ENCODE measurements at places on chromosomes 11 and 22.

- no peak for DNase-seq
Measured at GRCh38 chr22:44456661-44457412, 41.2 kb downstream of the RTL6 start.

DNA sequence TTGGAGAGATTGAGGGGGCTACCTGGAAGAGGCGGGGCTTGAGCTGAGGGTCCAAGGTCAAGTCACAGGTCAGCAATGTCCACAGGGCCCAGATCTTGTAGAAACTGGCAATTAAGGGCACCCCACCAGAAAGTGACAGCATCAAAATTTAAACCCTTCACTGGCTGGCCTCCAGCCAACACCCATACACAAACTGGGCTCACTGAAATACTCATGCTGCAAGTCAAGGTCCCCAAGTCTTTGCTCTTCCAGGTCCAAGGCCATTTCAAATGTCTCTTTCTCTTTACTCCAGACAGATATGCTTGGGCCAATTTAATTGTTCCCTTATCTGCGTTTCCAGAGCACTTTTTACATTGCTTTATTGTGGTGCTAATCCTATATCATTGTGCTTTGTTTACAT lies 36.4 kb downstream of the LMO2 start:
- DNase-seq = no peak

DNA sequence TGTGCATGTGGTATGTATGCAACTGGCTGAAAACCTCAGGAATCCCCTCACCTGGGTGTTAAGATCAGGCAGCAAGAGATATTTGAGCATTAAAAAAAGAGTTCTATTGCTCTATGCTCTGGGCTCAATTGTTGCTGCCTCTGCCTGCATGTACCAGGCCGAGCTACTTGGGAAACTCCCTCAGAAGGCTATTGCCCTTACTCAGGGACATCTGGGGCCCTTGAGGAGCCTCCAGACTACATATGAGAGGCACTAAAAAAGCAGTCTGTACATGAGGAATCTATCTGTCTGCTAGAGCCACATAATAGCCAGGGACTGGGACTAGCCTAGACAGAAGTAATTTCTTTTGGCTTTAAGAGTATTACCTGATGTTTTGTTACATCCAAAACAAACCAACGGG lies 120.1 kb downstream of the SWAP70 start:
- no peak for DNase-seq

GRCh38 chr11:44470854-44471253 lies 94.6 kb upstream of the CD82 start:
- DNase-seq = no peak

DNA sequence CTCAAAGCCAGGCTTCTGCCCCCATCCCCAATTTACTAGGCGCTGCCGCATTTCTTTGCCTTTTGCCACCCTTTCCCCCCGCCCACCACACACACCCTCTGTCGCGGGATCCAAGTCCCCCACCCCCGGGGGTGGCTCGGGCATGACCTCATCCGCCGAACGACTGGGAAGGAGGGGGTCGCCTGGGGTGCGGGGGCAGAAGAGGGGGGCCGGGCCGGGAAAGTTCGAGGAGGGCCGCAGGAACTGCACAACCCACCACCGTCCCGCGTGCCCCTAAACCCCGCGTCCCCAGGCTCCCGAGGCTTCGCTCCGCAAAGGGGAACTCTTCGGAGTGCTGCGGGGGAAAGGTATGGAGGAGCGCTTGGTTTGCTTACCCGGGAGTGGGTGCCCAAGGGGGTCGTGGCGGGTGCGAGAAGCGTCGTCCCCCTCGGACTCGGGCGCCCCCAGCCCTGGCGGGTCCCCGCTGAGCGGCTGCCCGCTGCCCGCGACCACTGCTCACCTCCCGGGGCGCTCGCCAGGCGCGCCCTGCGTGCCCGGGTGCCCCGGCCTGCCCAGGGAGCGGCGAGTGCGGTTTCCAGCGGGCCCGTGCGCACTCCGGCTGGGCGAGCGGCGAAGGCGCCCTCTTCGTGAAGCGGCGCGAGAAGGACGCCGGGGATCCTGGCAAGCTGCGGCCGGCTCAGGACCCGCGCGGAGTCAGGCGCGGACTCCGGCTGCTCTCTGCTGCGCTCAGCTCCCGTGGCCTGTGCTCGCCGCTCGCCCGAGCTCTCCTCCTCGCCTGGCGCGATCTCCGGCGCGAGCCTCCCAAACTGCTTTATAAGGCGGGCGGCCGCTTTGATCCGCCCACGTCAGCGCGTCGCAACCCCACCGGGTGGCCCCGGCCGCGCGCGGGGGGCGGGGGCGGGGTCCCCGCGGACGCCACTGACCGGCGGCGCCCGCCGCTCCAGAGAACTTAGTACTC lies 4.0 kb upstream of the WNT11 start:
- peak; percentile 91 for DNase-seq

DNA sequence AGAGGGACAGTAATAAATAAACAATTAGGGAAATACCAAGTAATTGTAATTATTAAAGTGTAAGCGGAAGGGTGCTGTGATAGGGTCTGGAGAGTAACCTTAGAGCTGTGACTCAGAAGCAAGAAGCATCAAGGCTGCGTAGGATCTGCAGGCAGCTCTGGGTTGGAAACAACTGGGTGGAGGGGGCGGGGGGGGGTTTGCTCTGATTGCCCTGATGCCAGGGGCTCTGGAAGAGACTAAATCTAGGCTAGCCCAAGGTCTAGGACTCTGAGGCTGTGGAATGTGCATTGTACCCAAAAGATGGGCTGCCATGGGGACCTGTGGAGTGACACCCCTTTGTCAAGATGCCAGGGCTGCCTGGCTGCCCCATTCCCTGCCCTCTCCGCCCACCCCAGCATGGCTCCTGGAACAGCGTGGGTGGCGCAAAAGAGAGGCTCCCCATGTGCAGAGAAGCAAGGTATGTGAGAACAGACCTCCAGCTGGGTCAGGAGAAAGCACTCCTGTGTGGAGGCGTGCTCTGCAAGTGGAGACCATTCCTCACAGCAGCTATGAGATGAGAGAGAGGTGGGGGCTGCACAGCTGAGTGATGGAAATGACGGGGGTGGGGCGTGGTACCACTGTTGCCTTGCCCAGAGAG lies 101.1 kb upstream of the CRYBB3 start:
- no peak for DNase-seq

- DNase-seq = no peak
Measured at GRCh38 chr11:1870326-1870696, 17.4 kb downstream of the LSP1 start.

- peak; percentile 81 for DNase-seq
Measured at GRCh38 chr22:18023509-18024275, 669 bp downstream of the MICAL3 start.

DNA sequence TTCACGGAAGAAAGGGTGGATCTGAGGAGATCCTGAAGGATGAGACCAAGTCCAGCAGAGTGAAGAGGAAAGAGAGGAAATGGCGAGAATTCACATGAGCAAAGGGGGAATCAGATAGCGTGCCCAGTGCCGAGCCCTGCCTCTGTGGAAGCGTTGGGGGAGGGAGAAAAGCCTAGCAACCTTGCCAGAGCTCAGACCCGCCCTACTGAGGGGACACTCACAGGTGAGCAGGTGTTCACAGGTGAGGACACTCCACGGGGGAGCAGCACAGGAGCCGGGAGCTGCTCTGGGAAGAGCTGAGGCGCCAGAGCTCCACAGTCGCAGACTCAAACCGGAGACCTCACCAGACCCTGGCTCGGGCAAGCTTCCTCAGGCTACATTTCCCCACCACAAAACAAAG lies 56.2 kb downstream of the MICAL3 start:
- no peak for DNase-seq

DNA sequence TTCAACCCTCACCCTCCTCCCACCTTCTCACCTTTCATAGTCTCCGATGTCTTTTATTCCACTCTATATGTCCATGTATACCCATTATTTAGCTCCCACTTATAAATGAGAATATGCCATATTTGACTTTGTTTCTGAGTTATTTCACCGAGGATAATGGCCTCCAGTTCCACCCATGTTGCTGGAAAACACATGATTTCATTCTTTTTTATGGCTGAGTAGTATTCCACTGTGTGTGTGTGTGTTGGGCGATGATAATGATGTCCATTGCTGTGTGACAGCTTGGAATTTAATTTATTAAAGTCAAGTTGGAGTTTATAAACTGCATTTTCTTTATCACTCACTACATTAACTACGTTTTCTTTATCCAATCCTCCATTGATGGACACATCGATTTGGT lies 3.2 kb upstream of the HINFP start:
- DNase-seq = no peak

DNA sequence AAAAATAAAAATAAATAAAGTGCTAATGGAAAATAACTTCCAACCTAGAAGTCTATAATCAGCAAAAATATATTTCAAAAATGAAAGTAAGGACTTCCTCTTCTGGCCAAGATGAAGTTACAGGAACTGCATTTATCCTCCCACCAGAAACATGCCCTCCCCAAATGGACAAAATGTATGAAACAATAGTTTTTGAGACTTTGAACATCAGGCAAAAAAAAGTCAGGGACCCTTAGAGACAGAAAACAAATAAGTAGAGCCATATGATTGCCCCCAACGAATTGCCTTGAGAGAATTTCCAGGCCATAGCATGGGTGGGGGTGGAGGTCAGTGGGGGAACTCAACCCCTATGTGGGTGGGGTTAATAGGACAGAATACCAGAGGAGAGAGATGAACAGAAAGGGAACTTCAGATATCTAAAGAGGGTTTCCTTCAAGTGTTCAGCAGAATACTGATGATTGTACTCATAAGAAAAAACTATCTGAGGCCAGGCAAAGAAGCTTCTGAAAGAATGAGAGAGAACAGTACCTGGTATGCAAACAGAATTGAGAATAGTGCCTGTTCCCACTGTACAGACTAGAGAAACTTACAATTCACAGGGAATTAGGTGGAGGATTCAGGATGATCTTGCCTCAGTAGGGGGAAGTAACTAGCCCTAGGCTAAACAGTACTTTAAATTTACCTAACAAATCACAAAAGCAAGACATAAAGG lies 26.6 kb upstream of the IL10RA start:
- no peak for DNase-seq

- DNase-seq = no peak
Measured at GRCh38 chr22:24339452-24339747, 68.8 kb downstream of the SPECC1L start.
